ENCODE measurements at places on chromosomes 13 and 19.

DNA sequence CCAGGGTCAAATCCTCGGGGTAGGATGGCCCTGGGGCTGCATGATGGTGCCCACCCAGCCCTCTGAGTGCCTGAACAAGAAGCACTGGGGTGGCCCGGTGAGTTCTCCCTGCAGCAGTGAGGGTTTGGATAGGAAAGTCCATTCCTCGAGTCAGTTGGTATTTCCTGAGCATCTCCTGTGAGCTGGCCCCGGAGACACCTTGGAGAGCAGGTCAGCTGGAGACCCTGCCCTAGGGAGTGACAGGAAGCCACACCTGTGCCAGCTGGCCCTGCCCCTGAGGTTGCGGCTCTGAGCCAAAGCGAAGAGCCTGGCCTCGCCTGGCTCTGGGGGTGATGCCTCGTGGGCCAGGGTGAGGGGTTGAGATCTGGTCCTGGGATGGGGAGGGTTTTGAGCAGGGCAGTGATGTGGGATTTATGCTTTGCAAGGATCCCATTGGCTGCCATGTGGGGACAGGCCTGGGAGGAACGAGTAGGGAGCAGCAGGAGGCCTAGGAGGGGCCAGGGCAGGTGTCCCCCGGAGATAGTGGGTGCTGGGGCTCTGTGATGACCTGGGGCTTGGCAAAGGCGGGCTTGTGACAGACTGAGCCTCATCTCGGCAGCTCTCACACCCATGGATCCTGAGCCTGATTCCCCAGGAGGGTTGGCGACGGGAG, 16.0 kb downstream of the CRTC1 start:
- DNase-seq, result no peak

- DNase-seq, result no peak
These were observed 1238.9 kb downstream of the UQCRFS1 start for GRCh38 chr19:27974082-27974513.

GRCh38 chr19:15550929-15551292, 42.6 kb downstream of the CYP4F22 start:
- DNase-seq, result no peak

DNA sequence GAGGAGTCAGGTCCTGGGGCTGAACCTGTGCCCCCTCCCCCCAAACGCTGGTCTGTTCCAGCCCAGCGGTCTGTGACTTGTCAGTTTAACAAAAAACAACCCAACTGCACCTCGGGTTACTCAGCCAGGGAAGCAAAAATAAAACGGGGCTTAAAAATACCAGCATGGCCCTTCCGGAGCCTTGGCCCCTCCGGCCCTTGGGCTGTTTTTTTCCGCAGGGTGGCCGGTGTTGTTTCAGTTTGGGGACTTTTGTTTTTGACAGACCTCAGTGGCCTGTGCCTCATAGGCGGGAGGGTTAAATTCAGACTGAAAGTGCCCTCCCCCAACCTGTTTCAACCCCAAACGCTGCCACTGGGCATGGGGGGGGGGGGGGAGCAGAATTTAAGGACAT, 4.0 kb downstream of the TCF3 start:
- DNase-seq, result no peak

DNA sequence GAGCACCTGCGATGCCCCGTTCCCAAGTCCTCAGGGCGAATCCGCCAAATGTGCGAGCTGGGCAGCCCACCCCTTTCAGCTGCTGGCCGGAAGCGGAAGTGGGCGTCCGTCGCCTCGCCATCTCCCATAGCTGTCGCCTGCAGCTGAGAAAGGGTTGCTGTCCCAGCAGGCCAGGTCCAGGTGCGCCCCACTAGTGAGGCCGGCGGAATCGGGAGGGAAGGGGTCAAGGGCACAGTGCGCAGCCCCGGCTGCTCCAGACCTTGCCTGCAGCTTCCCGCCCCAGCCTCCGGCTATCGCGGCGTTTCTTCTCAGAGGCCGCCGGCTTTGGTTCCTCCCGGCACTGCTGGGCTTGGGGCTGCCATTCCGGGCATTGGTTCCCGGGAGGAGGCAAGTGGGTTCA, at the start of gene ZNF177:
TSS of gene ZNF177 (plus strand) at position 109 of the 400 bp plus-strand sequence. CDS start 15,299 bp downstream, outside the sequence.
- no peak for DNase-seq

GRCh38 chr19:1882089-1882785, 3.1 kb downstream of the ABHD17A start:
- DNase-seq, result no peak

GRCh38 chr13:79549355-79550106, 68.6 kb downstream of the NDFIP2 start:
- DNase-seq, result no peak

DNA sequence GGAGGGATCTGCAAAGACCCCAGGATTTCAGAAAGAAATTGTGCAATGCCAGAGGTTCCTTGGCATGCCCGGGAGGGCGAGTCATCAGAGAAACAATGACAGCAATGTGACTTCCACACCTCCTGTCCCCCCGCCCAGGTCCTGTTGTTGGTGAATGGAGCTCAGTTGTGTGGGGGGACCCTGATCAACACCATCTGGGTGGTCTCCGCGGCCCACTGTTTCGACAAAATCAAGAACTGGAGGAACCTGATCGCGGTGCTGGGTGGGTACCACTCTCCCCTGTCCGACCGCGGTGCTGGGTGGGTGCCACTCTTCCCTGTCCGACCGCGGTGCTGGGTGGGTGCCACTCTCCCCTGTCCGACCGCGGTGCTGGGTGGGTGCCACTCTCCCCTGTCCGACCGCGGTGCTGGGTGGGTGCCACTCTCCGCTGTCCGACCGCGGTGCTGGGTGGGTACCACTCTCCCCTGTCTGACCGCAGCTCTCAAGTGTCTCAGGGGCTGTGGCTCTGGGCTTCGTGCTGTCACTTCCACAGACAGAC, 5.2 kb upstream of the F10 start:
- no peak for DNase-seq

GRCh38 chr13:73365681-73366080, 306.9 kb downstream of the KLF5 start:
- no peak for DNase-seq

DNA sequence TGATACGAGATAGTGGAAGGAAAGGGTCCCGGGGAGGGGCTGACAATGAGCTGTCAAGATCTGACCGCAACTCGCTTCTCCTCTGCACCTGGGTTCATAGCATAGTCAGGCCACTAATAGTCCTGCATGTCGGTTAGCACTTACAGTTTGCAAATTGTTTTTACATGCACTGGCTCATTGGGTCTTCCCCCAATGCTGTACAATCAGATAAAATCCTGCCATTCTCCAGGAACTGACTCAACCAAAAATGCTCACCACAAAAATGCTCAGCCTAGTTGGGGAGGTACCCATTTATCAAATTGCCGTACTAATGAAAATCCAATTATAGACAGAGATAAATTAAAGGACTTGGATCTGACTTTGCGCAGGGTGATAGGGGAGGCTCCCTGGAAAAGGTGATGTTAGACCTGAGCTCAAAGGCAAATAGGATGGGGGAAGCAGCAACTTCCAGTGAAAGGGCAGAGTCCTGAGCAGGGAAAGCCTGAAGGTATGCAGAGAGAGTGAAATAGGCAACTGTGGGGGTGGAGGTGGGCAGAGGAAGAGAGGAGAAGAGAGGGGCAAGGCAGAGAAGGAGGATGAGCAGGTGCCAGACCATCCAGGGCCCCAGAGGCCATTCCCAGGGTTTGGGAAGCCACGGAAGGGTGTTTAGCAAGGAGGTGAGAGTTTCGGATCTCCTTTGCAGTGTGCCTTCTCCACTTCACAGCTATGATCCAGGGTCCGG, 326.1 kb upstream of the TSHZ3 start:
- no peak for DNase-seq

GRCh38 chr19:36837176-36837905, 846 bp downstream of the ZNF790 start:
- no peak for DNase-seq

- no peak for DNase-seq
These were observed 1.3 kb downstream of the BBC3 start for GRCh38 chr19:47229676-47230053.

- DNase-seq, result no peak
These were observed 213.7 kb downstream of the SLITRK5 start for GRCh38 chr13:87884884-87885283.

GRCh38 chr19:45607071-45608029, 5.3 kb upstream of the GPR4 start:
- DNase-seq, result no peak

GRCh38 chr19:14325863-14326262, 55.4 kb upstream of the ADGRE5 start:
- DNase-seq, result no peak

DNA sequence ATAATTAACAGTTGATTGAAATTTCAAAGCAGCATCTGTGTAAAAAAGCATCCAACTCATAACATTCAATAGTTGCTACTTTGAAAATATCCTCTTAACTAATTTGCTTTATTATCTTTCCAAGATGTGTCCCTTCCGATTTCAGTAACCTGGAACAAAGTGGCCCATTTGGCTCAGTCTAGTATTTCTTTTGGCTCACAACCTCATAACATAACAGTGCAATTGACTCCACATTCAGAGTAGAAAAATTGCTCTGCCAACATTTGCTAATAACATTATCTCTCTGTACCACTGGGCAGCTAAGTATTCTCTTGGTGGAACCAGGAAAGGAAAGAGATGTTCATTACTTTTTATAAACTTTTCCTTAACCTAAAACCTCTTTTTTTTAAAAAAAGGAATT, 571.1 kb upstream of the ARGLU1 start:
- DNase-seq, result no peak

GRCh38 chr13:36124236-36124822, 6.9 kb downstream of the DCLK1 start:
- DNase-seq, result no peak

GRCh38 chr13:21753117-21753729, 82.3 kb downstream of the FGF9 start:
- no peak for DNase-seq

DNA sequence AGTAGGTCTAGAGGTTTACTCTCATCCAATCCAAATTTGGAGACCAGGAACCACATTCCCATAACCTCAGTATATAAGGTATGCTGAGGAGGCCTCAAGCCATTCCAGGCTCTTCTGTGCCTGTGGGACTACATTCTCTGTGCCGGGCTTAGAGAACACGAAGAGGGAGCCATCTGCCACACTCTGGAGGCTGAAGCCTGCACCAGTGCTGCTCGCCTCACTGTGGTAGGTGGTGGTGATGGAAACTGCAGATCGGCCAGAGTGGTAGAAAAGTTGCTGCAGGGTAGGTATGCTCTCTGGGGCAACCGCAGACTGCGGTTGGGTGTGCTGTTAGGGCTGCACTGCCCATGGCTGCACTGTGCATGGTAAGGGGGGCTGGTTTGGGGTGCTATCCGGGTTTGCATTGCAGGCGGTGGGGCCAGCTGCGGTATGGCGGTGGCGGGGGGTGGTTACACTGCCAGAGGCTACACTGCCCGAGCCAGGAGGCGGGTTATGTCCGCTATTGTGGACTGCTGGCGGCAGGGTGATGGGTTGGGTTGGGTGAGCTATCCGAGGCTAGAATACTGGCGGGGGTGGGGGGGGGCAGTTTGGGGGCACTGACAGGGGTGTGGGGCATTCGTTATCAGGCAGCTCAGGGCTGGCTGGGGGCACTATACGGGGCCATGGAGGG, 145.0 kb downstream of the TNFRSF19 start:
- DNase-seq, result no peak

- no peak for DNase-seq
These were observed 52.5 kb downstream of the PDS5B start for GRCh38 chr13:32638739-32639138.

DNA sequence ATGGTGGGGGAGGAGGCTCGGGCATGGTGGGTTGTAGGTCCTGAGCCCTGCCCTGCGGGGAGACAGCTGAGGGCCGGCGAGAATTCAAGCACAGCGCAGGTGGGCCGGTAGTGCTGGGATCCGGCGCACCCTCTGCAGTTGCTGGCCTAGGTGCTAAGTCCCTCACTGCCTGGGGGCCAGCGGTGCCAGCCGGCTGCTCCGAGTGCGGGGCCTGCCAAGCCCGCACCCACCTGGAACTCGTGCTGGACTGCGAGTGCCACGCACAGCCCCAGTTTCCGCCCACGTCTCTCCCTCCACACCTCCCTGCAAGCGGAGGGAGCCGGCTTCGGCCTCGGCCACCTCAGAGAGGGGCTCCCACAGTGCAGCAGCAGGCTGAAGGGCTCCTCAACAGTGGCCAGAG, 33.7 kb downstream of the EEF1AKMT1 start:
- DNase-seq, result no peak
